ENCODE measurements at places on chromosomes 4 and X. TPM values are rescaled to one million over a fixed set of nuclear protein-coding genes. Genes with fewer than 3 reads are reported as not detected.

The GPRASP2 gene
- total RNA-seq: 7.4 TPM

The HTRA3 gene
- 0.98 TPM for total RNA-seq

The PCDH19 gene
- 0.08 TPM for total RNA-seq

The KDR gene
- 0.18 TPM for total RNA-seq

The XAGE2 gene
- total RNA-seq: not detected

The TEX13B gene
- not detected for total RNA-seq

The CXCL1 gene
- total RNA-seq: 12.8 TPM

DNA sequence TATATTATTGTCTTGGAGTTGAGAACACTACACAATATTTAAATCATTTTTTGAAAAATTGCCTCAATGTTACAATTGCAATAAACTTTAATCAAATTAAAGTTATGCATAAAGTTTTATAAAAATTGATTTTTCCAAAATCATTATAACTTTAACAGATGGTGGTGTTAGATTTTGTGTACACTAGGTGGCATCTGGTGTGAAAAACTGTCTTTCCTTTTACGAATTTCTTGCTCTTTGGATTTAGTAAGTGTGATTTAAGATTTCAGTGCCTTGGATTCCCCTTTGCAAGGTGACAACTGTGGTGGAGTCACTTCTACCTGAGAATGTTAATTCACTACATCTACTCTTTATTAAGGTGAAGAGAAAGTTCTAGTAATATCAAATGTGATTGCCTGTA, 91.6 kb downstream of the AREG start:
- no peak for DNase-seq

- no peak for DNase-seq
These were observed 91.3 kb upstream of the GALNTL6 start for GRCh38 chr4:171721937-171722336.

DNA sequence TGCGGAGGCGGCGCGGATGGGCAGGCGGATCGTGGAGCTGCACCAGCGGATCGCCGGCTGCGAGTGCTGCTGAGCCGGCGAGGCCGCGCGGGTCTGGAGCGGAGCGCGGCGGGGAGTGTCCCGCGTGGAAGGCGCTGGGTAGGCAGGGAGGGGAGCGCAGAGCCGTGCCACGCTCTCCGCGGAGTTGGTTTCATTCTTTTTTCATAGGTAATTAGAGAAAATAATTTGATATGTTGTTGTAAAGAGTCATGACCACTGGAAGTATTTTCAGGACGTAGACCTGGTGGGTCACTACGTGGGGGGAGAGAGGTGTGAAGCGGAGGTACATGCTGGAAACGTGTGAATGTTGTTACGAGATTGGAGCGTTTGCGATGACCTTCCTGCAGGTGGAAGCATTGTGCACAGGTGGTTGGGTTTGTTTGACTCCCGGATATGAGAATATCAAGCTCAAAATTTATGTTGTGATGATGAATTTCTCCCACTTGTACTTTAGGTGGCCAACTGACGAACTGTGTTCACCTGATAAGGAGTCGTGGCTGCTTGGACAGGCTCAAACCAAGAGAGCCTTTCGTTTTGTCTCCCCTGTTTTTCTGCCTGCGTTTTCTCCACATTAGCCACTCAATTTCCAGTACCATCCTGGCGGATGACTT, 19.1 kb upstream of the S100P start:
- DNase-seq: no peak

GRCh38 chr4:183426507-183426906, 17.9 kb upstream of the CDKN2AIP start:
- no peak for DNase-seq

DNA sequence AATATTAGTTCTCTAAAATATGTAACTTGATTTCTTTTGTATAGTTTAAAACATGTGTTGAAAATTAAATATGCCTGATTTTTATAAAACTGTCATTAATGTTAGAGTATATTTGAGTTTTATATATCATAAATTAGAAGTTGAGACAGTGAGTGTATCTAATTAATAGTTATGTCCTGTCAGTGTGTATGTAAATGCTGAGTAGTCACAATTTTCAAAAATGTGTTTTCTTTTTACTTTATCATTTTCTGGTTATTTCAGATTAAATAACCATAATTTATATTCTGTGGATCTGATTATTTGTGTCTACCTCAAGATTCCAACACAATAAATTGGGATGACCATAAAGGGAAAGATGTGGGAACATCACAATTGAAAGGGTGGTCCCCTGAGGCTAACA, 82.7 kb upstream of the CXXC4 start:
- no peak for DNase-seq

GRCh38 chrX:32116047-32116446, 1044.2 kb upstream of the FTHL17 start:
- no peak for DNase-seq

GRCh38 chr4:73589261-73589847, 30.9 kb downstream of the RASSF6 start:
- DNase-seq: no peak

GRCh38 chrX:109954333-109954732, 48.6 kb upstream of the TMEM164 start:
- no peak for DNase-seq

DNA sequence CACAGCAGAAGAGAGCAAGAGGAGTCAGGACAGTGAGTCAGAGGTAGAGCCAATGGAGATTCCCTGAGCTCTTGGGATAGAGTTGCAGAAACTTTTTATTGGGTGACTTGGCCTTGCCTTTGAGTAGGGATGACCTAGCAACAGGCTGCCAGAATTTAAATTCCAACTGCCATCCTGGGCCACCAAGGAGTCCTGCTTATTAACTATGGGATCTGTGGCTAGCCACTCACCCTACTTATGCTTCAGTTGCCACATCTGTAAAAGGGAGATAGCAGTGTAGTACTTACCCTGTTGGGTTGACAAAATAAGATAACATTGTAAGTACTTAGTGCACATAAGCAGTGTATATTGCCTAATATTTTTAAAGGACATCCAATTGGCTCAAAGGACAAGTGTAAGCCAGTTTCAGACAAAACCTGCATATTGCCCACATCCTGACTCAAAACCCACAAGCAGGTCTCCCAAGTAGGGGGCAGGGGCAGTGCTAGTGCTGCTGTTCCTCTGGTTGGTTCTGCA, 43.5 kb upstream of the TMEM164 start:
- no peak for DNase-seq

DNA sequence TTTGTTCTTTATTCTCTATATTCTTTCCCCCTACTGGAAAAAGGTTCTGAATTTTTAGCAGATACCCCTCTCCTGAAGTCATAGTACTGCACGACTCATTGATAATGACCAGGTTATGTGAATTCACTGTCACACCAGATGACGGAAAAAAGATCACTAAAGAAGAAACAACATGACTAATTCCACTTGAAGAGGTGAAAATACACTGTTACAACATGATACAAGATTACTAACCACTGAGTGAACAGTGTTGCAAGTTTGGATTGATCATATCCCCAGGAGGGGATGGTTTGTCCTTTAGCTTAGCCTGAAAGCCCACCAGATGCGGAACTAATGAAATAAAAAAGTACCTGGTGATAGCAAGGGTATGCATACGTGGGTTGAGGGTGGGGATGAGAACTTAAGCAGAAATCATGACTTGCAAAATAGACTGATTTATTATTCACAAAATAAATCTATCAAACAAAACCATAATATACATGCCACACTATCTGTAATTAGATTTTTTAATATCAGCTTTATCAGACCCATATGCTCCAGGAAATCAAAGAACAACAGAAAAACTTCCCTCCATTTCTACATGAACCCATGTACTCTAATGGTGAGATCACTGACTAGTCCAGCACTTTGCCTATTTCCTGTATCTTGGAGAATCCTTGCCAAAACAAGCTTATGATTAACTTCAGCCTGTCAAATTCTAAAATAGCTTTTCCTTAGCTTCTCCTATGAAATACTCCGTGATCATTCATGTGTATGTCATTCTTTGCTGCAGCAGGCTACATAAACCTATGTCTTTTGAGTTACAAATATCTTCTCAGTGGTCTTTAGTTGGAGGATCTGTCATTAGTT, 257.4 kb upstream of the AGA start:
- DNase-seq: no peak

- no peak for DNase-seq
These were observed 3.3 kb downstream of the SH3BP2 start for GRCh38 chr4:2795893-2796848.

DNA sequence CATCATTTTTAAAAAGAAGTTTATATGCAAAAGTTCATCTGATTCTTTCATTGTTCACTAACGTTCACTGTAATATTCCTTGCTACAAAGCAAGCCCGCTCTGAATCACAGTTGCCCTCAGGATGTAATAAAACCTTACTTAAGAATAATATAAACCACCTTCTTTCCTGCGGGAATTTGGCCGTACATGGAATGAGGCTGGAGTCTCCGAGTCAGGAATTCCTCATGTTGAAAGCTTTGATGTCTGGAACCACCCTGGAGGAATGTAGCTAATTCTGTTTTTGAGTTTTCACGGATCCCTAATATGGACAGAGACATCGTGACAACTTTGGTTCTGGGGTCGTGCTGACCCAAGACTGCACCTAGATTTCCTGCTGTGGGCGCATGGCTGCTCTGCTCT, 58.5 kb downstream of the CRLF2 start:
- DNase-seq: no peak

GRCh38 chr4:82139287-82139686, 234.5 kb downstream of the HNRNPD start:
- no peak for DNase-seq

Measured in Panc1 (cell line).